ENCODE measurements at places on chromosomes 3 and 15.

DNA sequence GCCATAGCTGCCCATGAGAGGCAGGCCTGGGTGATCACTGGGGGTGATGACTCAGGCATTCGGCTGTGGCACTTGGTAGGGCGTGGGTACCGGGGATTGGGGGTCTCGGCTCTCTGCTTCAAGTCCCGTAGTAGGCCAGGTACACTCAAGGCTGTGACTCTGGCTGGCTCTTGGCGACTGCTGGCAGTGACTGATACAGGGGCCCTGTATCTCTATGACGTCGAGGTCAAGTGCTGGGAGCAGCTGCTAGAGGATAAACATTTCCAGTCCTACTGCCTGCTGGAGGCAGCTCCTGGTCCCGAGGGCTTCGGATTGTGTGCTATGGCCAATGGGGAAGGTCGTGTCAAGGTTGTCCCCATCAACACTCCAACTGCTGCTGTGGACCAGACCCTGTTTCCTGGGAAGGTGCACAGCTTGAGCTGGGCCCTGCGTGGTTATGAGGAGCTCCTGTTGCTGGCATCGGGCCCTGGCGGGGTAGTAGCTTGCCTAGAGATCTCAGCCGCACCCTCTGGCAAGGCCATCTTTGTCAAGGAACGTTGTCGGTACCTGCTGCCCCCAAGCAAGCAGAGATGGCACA is 5.3 kb downstream of the WDR6 start:
- DNase-seq: no peak

DNA sequence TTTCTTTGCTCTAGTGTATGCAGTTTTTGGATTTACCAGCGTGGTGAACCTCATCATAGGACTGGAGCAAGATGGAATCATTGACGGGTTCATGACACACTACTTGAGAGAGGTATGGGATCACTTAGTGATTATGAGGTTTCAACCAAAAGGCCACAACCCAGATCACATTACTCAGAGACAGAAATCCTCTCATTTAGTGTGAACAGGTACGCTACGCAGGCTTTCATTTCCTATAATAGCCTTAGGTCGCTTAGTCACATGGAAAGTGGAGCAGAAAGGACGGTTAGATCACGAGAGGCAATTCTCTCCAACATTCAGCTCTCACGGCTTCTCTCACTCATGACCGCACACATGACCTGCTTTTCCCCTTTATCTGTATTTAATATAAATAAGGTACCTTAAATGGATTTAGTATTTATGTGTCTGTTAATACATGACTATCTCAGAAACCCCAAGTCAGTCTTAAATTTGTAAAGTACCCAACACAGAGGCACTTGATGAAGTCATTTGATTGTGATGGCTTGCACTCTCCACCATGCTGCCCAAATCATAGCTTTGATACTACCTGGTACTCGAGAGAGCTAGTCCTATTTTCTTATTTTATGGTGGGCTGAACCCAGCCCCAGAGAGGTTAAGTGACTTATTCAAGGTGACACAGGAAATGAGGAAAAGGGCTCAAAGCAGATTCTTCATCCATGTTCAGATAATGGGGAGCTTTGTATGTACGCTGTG is 8.6 kb downstream of the TM6SF1 start:
- DNase-seq: no peak

GRCh38 chr3:76943671-76944070 is 96.2 kb upstream of the ROBO2 start:
- DNase-seq: no peak

- DNase-seq: no peak
Observed at GRCh38 chr3:42043099-42043813, 47.9 kb upstream of the TRAK1 start.

DNA sequence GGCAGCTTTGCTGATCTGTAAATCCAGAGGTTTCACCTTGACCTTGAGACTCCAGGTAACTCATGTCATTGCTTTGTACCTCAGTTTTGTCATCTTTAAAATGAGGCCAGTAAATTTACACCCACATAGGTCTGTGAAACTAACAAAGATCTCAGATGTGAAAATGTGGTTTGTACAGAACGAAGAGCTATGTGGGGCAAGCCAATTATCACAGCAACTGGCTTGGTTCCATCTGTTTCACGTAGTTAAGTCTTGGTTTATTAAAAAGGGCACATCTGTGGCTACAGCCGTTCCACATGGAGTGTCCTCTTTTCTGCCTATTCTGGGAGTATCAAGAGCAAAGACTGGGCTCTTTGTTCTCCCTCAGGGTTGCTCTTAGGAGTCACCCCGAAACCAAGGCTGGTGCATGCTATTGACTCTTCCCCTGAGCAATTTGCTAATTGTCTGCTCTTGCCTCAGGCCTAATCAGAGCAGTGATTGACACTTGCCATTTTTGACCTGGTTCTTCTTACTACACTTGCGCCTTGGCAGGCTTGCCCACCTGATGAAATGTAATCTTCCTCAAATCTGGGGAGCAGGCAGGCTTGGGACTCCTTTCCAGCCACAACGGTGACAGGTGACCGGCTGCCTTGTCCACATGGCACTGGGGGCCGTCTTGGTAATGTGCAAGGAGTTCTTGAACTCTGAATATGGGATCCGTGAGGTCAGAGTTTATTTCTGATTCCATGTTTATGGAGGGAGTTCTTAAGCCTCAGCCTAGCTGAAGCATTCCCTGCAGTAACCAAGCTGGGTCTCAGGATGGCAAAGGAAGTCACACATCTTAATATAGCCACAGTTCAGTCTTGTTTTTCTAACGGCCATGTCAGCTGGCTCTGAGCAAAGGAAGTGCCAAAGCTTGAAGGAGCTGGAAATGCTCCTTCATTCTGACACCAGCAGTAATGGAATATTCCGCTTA is 40.1 kb downstream of the EAF1 start:
- no peak for DNase-seq

DNA sequence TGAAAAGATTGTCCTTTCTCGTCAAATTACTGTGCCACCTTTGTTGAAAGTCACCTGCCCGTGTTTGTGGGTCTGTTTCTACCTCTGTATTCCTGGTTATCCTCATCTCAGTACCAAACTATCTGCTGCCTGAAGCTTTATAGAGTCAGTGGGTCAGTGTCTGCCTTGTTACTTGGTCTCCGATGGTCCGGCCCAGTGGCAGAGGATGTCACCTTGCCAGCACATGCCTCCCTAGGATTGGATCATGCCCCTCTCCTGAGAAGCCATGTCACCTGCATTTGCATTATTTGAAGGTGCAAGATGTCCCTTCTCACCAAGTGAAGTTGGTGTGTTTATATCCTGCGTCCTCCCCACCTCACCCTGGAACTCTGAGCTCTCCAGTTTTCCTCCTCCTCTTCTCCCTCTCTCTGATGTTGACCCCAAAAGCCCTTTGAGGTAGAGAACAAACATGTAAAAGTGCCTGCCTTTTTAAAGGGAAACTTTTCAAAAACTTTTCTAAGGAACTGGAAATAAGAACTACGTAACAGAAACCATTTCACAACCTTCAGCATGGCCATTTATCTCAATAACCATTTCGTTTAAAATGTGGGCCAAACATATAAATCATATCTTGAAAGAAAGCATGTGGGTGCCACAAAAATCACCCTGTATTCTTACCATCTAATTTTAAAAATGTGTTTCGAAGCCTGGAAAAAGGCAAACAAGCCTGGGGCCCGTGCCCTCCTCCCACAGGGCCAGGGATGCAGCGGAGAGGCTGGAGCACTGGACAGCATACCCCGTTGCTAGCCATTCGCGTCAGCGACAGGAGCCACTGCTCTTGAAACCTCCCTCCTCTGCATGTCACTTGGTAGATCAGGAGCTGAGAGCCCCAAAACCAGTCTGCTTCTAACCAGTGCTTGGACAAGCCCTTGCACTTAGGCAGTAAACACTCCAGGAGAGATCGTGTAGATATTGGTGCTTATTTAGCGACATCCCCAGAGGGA is 102.1 kb downstream of the VGLL4 start:
- no peak for DNase-seq

DNA sequence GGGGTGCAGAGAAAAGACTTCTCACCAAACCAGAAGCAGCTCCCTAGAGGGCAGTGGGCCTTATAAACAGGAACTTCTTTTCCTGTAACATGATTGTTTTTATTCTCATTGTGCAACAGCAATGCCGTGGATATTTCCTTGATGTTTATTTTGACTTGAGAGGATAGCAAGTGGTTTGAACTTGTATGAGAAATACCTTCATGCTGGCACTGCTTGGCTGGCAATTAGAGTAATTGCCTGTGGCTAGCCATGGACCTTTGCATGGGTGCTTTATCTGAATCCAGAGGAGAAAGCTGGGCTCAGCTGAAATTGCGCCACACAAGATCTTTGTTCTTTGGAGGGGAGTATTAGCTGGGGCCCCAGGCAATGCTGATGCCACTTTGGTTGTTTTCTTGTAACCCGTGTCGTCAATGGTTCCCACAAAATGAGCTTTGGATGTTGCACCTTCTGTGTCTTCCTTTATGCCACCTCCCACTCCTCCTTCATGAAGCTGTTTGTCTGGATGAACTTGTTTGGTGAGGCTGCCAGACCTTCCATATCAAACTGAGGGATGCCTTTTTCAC is 37.9 kb downstream of the CMTM8 start:
- no peak for DNase-seq

DNA sequence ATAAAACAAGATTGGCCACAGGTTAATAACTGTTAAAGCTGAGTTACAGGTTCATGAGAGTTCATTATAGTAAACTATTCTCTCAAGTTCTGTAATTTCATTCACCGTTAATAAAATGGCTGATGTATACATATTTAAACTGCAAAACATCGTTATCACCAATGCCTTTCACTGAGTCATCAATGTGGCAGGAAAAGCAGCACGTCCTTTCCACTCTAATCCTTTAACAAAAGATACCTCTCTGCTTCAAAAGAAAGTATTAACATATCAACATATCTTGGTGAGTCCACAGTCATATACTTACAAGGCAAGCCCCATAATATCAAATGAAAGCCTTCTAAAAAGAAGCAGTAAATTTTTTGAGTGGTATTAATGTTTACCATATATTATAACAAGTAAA is 54.5 kb downstream of the UACA start:
- no peak for DNase-seq

DNA sequence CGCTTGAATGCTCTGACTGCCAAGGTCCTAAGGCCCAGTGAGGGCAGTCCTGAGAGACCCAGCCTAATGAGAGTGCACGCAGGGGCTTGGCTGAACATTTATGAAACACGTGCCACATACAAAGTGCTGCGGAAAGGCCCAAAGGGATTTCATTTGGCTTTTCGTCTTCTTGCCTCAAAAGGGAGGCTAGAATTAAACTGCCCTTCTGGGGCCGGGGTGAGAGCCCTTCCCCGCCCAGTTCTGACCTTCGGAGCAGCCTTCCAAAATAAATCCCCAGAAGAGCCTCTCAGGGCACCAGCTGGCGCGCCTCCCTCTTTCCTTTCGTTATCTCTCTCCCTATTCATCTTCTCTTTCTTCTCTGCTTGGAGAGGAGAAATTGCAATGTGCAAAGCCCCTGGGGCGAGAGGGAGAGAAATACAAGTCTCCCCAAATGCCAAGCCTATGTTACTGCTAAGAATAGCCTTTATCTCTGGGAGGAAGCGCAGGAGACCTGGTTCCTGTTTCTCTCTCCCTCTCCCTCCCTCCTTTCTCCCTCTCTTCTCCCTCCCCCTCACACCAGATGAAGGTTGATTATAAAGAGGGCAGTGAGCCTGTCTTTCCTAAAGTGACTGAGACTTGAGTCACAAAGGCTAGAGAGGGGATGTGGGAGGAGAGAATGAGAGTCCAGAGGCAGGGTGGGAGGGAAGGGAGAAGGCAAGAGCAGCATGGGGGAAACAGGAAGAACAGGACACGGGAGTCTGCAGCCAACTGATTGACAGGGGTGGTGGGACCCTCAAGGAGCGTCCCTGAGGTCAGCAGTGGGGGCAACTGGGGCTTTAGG is 36.7 kb upstream of the NDUFB4 start:
- peak; percentile 92 for DNase-seq

GRCh38 chr3:38618343-38618742 is 31.1 kb downstream of the SCN5A start:
- DNase-seq: no peak

GRCh38 chr3:128488636-128488990 is 4.4 kb downstream of the GATA2 start:
- DNase-seq: no peak

DNA sequence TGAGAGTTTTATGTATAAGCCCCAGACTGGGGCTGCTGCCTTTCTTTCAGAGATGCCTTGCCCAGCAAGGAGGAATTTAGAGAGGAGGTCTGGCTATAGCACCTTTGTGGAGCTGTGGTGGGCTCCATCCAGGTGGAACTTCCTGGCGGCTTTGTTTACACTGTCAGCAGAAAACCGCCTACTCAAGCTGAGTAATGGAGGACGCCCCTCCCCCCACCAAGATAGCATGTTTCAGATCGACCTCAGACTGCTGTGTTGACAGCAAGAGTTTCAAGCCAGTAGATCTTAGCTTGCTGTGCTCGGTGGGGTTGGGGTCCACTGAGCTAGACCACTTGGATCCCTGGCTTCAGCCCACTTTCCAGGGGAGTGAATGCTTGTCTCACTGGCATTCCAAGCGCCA is 155.6 kb downstream of the STXBP5L start:
- DNase-seq: no peak

- no peak for DNase-seq
Observed at GRCh38 chr3:186825872-186826409, 16.6 kb upstream of the ADIPOQ start.

DNA sequence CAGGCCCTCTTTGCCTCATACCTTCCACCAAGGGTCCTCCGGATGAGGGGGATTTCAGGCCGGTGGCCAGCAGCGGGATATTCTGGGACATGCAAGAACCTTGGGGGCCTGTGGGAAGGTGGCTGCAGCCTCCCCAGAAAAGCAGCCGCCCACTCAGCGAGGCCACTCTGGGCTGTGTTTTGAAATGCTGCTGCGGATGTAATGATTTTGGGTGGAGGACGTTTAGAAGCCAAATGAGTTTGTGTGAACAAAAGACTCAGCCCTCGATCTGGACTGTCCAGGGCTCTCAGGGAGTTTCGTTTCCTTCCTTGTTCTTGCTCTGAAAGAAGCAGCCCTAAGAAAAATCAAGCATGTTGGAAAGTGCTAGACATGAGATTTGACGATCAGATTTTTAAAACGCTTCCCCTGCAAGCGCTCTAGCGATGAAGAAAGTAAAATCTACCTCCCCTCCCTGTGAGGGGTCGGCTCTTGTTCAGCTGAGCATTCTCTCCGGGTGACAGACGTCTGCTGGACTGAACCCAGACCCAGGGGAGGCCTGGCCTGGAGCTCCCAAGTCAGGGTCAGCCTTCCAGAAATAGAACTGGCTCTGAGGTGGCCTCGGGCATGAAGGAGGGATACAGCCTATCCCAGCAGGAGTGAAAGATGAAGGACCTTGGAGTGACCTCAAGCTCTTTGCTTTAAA is 12.9 kb downstream of the HEG1 start:
- DNase-seq: no peak

- no peak for DNase-seq
Observed at GRCh38 chr3:179933080-179933479, 103.7 kb downstream of the PEX5L start.

DNA sequence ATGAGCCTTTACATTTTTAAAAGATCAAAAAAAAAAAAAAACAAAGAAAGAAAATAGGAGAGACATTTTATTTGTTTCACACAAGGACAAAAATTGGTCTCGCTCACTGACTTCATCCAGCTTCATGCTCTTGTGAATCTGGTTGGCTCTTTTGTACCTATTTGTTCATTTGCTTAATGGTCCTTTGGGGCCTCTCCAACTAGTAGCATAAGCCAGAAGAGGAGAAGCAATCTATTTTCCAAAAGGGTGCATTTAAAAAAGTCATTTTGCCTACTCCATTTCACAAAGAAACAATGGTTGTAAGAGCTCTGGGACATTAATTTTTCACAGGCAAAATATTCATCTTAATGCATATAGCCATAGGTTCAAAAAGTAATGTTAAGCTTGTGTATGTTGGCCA is 168.3 kb upstream of the ADAMTS9 start:
- no peak for DNase-seq

GRCh38 chr3:138593488-138594149 is 441 bp downstream of the CEP70 start:
- DNase-seq: peak; percentile 20

Measured in RKO (cell line).